ENCODE measurements at places on chromosomes 1 and 21. TPM values are rescaled to one million over a fixed set of nuclear protein-coding genes. Genes with fewer than 3 reads are reported as not detected.

The PTPN14 gene
- polyA plus RNA-seq: 8.8 TPM

The TXNIP gene
- 378 TPM for polyA plus RNA-seq

The ATF3 gene
- polyA plus RNA-seq: 76.5 TPM

The LAD1 gene
- 1.8 TPM for polyA plus RNA-seq

The KMO gene
- 0.61 TPM for polyA plus RNA-seq

The KRTAP19-3 gene
- not detected for polyA plus RNA-seq

The CFH gene
- polyA plus RNA-seq: 31.3 TPM

The NGF gene
- polyA plus RNA-seq: 14.7 TPM

The EFNA1 gene
- polyA plus RNA-seq: 32.9 TPM

The CCDC30 gene
- polyA plus RNA-seq: 0.31 TPM

The ANXA9 gene
- polyA plus RNA-seq: 0.15 TPM

Measured in adipose tissue (tissue), 3 donors.